ENCODE measurements at places on chromosomes 1 and 21.

DNA sequence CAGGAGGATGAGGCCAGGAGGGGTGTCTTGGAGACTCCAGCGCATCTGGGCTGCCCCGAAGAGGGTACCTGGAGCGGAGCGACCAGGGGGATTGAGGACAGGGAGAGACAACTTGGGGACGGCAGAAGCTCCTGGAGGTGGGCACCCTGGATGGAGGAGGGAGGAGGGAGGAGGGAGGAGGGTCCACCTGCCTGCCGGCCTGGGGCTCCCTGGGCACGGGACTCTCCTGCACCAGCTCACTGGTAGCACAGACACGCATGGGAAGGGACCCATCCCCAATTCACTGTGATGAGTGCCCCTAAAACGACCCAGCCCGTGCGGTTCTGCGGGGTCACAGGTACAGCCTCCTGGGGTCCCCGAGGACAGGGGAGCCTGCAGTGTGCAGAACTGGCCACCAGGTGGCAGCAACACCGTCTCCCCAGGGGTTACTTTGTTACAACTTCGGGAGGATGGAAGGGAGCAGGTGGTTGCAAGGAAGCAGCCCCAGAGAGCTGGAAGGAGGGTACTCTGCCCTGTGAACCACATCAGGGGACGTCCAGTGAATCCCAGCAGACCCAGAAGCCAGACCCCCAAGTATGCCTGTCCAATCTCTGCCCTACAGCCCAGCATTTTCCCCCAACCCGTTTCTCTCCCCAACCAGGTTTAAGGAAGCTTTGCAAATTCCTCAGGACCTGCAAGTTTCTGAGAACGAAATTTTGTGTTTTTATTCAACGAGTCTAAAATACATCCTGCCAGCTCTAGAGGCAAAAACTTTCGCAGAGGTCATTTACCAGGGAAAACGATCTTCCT, 482.4 kb downstream of the NPHP4 start:
- peak; percentile 51 for DNase-seq

DNA sequence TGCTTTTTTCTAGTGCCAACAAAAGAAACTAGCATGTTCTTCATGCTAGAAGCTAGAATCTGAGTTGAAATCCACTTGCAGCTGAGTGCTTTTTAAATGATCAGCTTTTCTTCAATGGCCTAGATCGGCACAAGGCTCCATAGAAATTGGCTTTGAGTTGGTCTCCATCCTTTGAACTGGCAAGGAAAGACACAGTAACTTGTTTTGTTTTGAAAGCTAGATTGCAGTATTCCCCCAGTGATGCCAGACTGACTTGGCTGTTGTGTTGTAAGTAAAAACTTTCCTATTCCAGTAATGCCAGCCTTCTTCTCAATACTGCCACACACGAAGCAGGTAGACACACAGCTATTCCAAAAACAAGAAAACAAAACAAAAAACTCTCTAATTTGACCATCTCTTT, 139.1 kb downstream of the FMN2 start:
- DNase-seq: no peak

- no peak for DNase-seq
Observed at GRCh38 chr1:77540501-77541161, 141.8 kb downstream of the ZZZ3 start.

GRCh38 chr1:114189398-114189797, 35.7 kb upstream of the SYT6 start:
- no peak for DNase-seq

DNA sequence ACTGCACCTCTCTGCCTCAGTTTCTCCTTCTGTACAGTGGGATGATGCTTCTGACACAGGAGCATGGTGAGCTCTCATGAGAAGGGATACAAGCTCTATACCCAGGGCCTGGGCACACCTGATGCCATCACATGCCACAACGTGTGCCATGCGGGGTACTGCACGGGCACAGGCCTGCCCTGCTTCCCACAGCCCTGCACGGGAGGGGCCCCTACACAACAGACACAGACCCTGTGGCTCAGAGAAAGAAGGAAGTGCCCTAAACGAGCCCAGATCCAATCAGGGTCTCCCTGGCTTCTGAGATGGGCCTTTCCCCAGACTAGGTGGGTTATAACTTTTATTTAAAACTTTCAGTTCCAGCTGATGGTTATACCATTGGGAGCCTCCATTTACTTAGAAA, 24.6 kb downstream of the C2CD2 start:
- DNase-seq: no peak

DNA sequence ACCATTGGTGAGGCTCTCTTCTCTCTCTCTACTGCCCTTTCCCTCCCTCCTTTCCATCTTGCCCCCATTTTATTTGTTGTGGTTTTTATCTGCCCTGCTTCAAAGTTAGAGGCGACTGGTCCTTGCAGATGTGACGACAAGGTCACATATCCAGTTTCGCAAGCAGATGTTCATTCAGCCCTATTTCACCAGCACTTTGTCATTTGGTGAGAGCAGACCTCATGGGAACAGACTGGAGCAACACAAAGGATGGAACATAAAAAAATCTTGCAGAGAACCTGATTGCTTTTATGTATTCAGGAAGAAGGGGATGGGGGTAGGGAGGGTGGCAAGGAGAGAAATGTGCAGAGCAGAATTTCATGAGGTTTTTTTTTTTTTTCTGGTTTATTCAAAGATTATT, 84.3 kb downstream of the ELAVL4 start:
- no peak for DNase-seq

- DNase-seq: no peak
Observed at GRCh38 chr1:16440131-16440469, 424 bp upstream of the NECAP2 start.

DNA sequence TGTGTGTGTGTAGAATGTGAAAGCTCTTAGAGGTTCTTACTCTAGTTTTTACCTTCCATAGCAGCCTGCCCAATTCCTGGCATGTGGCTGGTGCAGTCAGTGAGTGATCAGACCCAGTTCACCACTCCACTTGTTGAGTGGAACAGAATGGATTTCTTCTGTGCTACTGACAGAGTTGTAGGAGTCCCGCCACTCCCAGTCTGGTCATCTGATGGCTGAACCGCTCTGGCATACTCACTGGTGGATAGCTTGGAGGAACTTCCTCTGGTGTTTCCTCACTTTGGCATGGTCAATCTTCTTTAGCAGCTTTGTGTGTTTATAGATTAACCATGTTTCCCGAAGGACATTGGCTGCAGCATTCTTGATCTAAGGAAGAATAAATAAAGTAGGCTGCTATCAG, 106.7 kb upstream of the ADAR start:
- no peak for DNase-seq

DNA sequence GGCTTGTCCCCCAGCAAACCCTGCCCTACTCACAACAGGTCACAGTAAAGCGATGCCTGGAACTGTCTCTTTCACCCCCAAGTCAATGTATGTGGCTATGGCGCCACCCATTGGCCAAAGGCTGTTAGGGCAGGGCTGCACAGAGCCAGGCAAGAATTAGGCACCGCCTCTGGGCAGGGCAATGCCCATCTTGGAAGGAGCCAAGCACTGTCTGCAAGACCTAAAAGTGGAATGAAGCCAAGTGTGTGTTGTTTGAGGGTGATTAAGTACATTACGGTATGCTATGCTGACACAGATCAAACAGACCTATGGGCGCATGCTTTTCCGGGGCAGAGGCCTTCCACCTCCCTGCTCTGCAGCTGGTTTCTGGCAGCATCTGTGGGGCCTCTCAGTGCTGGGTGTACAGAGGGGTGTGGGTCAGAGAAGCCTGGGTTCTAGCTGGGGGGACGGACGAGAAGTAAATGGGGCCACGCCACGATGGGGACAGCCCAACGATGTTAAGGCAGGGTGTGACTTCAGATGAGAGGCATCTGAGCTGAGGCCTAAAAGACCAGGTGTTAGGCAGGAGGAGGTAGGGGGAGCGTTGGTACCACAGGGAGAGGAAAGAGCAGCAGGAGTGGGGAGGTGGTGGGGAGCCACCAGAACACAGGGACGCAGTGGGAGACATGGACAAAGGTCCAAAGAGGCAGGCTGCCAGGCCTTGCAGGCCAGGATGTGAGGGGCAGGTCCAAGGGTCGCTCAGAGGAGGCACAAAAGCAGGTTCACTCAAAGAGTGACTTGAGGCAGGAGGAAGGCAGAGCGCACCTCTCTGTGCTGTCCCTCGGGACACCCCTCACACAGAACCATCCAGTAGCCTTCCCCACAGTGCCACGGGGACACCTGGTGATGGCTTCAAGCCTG, 49.8 kb downstream of the ACOT7 start:
- no peak for DNase-seq

DNA sequence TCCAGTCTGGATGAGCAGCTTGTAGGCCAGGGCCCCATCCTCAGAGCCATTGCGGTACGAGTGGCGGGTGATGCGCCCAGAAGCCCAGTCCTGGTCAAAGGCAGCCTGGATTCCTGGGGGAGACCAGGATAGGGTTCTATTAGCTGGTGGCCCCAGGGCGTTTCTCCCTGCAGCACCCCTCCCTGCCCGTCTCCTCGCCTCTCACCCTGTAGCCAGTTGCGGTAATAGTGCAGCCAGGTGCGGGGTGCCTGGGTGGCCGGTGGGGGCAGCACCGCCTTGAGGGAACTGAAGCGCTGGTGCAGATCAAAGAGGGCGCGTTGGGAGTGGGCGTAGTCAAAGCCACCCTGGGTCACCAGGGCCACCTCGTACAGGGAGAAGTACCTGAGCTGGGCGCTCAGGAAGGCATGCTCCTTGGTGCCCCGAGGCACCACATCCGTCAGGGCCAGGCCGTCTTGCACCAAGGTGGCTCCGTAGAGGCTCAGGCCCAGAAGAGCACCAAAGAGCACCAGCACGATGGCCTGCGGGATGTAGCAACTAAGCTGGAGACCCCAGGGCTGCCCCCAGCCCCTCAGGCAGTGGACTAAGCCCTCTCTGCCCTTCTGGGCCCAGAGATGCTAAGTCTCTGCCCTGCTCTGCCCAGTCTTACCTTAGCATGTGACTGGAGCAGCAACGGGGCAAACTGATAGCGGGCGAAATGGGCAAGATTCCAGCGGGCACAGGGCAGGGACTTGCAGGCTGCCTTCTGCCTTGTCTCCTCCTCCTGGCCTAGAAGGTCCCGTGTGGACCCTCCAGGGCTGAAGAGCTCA, 15.7 kb downstream of the PTCH2 start:
- DNase-seq: no peak

GRCh38 chr1:118204105-118204504, 19.1 kb upstream of the SPAG17 start:
- no peak for DNase-seq

GRCh38 chr1:246617768-246618167, 51.5 kb downstream of the CNST start:
- no peak for DNase-seq

- no peak for DNase-seq
Observed at GRCh38 chr1:43143441-43143888, 28.6 kb downstream of the EBNA1BP2 start.

- DNase-seq: no peak
Observed at GRCh38 chr1:151246786-151247185, 7.7 kb upstream of the PSMD4 start.

GRCh38 chr1:31373056-31373896, at the start of gene FABP3:
FABP3 (minus strand) TSS chr1:31373076; CDS start chr1:31373014, 62 bp downstream.
- DNase-seq: peak; percentile 5

DNA sequence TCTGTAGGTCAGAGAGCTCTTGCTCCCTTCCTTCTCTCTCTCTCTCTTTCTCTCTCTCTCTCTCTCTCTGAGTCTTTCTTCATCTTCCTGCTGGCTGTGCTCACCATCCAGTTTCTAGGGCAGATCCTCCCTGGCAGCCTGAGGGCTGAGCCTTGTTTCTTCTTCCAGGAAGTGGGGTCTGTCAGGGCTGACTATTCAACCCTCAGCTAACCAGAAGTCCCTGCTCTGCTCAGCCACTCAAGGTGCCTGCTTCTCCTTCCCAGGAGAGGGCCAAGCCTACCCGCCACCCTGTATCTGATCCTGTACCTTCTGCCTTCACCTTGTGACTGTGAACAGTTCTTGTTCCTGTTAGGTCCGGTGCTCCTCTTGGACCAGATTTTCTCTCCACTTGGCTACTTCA, 107.6 kb upstream of the ETV3 start:
- no peak for DNase-seq

- no peak for DNase-seq
Observed at GRCh38 chr1:53334312-53334711, 6.4 kb upstream of the LRP8 start.

DNA sequence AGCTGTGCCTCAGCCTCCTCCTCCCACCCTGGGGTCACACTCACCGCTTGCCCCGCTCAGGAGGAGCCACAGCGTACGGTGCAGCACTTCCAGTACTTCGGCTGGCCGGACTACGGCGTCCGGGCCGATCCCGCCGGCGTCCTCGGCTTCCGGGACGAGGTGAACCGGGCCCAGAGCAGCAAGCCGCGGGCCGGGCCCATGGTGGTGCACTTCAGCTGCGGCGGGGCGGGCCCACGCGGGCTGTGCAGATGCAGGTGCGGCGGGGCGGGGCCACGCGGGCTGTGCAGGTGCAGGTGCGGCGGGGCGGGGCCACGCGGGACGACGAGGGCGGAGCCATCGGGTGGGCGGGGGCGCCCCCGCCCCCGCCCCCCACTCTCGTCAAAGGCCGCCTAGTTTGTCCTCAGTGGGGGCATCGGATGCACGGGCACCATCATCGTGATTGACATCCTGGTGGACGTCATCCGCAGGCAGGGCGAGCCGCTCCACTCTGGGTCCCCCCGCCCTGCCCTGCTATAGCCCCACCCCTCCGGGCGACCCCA, 5.5 kb downstream of the RNF223 start:
- DNase-seq: no peak

Data from activated CD8-positive, alpha-beta memory T cell treated with anti-CD3 and anti-CD28 coated beads for 4 hours (primary cell).